ENCODE measurements at places on chromosomes 5 and 9. TPM values are rescaled to one million over a fixed set of nuclear protein-coding genes. Genes with fewer than 3 reads are reported as not detected.

Gene SLC34A3
- not detected for total RNA-seq

Gene ZDHHC11
- total RNA-seq, result 0.36 TPM

Gene MYOZ3
- total RNA-seq, result under 0.01 TPM

Gene PCDHGC3
- total RNA-seq, result 21.9 TPM

Gene EIF4E1B
- not detected for total RNA-seq

Gene IL7R
- 56.9 TPM for total RNA-seq

Gene SLC45A2
- not detected for total RNA-seq

Gene PCDHA3
- total RNA-seq, result under 0.01 TPM

Gene GRPEL2
- total RNA-seq, result 30.3 TPM

Gene SELENOP
- 0.28 TPM for total RNA-seq

Gene INSL6
- total RNA-seq, result not detected

Gene PCDHB3
- under 0.01 TPM for total RNA-seq

Gene TMEM252
- not detected for total RNA-seq

Gene HK3
- not detected for total RNA-seq

Gene CORO2A
- total RNA-seq, result 2.2 TPM
